NCI-H1417 (cell line): ENCODE measurements at places on chromosomes 13 and 19.

DNA sequence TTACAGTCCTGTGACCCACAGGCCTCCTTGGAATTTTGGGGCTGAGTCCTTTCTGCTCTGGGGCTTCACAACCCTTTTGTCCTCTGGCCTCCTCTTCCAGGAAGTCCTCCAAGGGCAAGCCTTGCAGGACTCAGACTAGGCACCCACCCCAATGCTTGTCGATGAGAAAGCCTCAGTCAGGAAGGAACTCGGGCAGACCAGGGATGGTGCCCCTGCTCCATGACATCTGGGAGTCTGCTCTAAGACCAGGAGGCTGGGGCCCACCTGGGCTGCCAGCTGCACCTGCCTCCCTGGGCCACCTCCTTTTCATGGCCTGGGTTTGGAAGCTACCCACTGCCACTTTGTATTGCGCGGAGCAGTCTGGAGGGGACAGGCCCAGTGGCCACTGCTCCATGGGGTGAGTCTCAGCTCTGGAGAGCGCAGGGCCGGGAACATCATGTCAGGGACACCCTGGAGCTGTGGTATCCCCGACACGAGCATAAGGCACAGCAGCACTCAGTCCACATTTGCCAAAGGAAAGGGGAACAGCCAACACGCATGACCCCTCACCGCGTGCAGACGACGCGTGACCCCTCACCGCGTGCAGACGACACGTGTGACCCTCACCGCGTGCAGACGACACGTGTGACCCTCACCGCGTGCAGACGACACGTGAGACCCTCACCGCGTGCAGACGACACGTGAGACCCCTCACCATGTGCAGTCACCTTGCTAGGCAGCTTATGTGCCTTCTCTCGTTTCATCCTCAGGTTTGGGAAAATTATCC is 10.8 kb downstream of the C2CD4C start:
- DNase-seq = no peak

DNA sequence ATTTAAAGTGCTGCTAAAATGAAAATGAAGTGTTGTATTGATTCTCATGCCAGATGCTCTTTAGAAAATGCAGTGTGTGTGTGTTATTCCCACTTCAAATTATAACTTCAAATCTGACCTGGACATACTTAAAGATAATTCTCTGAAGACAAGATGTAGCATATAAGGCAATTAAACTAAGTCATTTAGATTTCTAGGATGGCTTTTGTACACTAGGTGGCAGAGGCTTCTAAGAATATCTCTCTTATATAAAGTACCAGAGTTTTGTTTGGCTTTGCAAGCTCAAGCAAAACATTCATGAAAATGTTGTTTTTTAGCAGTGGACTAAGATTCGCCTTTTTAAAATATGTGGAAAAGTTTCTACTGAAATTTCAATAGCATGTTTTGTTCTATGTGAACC is 407.2 kb downstream of the GPC5 start:
- DNase-seq = no peak

DNA sequence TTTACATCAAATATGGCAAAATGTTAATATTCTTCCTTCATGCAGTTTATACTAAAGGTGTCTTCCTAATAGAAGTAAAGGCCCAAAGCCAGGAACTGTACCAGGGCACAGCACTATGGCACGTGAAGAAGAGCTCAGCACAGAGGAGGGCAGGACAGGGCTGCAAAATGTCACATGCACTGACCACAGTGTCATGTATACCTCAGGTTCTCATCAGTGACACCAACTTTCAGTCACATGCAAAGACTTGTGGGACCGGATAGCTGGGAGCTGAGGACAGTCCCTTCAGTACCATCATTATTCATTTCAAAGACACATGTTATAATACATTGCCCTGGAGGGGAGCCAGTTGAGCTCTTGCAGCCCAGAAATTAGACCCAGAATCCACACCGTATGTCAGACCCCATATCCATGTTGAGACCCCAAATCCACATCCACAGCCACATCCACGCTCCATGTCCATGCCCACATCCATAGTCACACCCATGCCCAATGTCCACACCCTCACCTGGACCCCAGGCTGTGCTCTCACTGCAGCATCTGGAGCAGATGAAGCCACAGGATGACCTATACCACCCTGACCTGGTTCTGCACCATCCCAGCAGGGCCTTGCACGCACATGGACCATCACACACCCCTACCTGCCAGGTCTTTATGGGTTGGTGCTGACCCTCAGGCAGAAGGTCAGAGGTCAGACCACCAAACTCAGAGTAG is 111.8 kb downstream of the TUBA3C start:
- DNase-seq = no peak

- DNase-seq = no peak
These were observed 27.0 kb upstream of the MIER2 start for GRCh38 chr19:371501-372168.
